Fibroblast of skin of left biceps (primary cell): ENCODE measurements at places on chromosomes 7 and 10.

- no peak for DNase-seq
Observed at GRCh38 chr7:154872811-154873499, 130.0 kb downstream of the PAXIP1 start.

GRCh38 chr10:34792881-34793280 is 22.2 kb downstream of the PARD3 start:
- no peak for DNase-seq

GRCh38 chr7:157613575-157614322 is 276.9 kb downstream of the DNAJB6 start:
- DNase-seq, result no peak

DNA sequence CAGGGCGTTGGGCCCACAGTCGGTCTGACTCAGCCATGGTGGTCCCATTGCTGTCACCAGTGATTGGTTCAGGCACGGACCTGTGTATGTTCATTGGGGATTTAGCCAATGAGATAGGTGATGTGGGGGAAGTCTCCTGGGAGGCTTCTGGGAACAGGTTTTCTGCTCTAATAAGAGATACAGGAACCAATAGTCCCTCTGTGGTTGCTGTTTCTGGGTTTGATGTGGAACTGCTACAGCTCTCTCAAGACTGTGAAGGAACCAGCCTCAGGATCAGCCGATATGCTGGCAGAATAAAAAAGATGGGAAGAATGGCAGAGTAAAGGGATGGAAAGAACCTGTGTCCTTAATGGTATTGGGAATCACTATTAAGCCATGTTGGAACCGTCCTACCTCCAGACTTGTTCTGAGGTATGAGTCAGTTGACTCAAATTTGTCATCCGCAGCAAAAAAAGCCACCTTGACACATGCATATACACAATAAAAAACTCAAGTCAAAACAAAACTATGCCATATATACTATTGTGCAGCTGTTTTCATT is 70.6 kb downstream of the MCMBP start:
- no peak for DNase-seq

DNA sequence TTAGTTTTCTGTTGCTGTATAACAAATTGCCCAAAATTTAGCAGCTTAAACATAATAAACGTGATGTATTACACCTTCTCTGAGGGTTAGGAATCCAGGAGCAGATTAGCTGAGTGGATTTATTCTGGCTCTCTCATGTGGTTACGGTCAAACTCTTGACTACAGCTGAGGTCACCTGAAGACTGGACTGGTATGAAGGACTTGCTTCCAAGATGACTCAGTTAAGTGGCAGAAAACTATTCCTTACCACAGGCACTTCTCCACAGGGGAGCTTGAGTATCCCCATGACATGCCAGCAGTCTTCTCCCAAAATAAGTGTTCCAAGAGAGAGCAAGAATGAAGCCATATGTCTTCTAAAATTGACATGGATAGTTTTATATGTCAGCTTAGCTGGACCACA is 957.2 kb upstream of the GHITM start:
- DNase-seq, result no peak

- no peak for DNase-seq
Observed at GRCh38 chr10:69486922-69487730, 35.9 kb downstream of the TSPAN15 start.

DNA sequence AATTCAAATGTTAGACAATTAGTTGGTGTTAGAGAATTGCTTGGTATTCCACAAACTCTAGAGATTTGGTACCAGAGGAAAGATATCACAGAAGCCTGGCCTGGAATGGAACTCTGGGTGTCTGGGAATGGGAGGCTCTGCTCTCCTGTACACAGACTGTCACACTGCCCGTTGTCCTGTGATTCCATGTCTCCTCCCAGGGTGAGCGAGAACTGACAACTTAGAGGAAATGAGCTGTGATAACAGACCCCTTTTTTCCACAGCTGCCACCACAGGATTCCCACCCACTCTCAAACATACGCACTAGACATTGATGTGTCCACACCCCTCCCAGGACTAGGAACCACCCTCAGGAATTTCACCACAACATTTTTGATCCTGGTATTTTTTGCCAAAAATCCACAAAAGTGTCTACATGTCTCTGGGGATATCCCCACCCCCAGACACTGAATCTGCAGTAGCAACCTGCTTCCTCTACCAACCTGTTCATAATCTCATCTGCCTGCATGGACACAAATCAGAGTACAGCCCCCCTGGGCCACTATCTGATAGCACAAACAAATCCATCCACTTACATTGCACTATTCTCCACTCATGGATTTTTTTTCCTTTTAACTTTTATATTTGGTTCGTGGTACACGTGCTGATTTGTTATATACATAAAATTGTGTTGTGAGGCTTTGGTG is 4.7 kb downstream of the ZNF273 start:
- DNase-seq, result no peak

DNA sequence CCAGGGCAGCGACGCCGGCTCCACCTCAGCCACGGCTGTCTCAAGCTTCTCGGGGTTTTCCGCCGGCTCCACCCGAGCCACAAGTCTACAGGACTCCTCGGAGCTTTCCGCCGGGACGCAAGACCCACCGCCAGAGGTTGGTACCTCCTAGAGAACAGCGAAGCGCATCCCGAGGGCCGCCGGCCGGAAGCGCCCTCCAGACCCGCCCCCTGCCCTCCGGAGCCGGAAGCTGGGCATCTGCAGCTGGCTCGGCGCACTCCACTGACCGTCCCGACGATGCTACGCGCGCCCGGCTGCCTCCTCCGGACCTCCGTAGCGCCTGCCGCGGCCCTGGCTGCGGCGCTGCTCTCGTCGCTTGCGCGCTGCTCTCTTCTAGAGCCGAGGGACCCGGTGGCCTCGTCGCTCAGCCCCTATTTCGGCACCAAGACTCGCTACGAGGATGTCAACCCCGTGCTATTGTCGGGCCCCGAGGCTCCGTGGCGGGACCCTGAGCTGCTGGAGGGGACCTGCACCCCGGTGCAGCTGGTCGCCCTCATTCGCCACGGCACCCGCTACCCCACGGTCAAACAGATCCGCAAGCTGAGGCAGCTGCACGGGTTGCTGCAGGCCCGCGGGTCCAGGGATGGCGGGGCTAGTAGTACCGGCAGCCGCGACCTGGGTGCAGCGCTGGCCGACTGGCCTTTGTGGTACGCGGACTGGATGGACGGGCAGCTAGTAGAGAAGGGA is at the start of gene MINPP1:
Gene MINPP1 (plus strand): TSS at position 254 of the 726 bp plus-strand sequence. CDS start 23 bp downstream, at position 277.
- DNase-seq, result peak; percentile 36

GRCh38 chr7:51075681-51076580 is 240.7 kb downstream of the COBL start:
- no peak for DNase-seq
